ENCODE measurements at places on chromosomes 1 and 21. TPM values are rescaled to one million over a fixed set of nuclear protein-coding genes. Genes with fewer than 3 reads are reported as not detected.

HCRTR1 gene
- total RNA-seq: not detected

KRTAP7-1 gene
- total RNA-seq: not detected

FCN3 gene
- not detected for total RNA-seq

ERICH3 gene
- not detected for total RNA-seq

SMPDL3B gene
- 73.6 TPM for total RNA-seq

CD164L2 gene
- total RNA-seq: not detected

CGN gene
- 137 TPM for total RNA-seq

ATAD3C gene
- total RNA-seq: 5.2 TPM

FDPS gene
- total RNA-seq: 77.8 TPM

Data from stomach (tissue), 19 donors.